PC-9 (cell line): ENCODE measurements at places on chromosomes 13 and 19.

GRCh38 chr19:15112385-15112784, 5.2 kb downstream of the SYDE1 start:
- DNase-seq: peak; percentile 66

DNA sequence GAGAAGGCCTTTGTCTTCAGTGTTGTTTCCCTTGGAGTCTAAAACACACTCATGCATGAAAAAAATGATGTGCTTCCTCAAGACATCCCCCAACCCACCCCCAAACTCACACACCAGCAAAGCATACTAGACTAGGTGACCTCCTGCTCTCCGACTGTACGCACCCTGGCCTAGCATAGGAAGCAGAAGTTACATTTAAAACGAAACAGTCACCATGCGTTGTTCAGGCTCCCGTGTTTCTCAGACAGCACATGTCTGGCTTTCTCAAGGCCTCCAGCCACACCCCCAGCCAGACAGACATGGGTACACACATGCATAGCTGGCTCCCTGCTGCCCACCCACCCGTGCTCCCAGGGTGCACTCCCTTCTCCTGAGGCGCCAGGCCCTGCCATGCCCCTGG, 28.7 kb upstream of the C1QTNF9 start:
- DNase-seq: no peak

GRCh38 chr13:37163641-37164265, 58.3 kb upstream of the CSNK1A1L start:
- no peak for DNase-seq

- DNase-seq: no peak
Measured at GRCh38 chr13:32019612-32020233, 11.9 kb upstream of the FRY start.

DNA sequence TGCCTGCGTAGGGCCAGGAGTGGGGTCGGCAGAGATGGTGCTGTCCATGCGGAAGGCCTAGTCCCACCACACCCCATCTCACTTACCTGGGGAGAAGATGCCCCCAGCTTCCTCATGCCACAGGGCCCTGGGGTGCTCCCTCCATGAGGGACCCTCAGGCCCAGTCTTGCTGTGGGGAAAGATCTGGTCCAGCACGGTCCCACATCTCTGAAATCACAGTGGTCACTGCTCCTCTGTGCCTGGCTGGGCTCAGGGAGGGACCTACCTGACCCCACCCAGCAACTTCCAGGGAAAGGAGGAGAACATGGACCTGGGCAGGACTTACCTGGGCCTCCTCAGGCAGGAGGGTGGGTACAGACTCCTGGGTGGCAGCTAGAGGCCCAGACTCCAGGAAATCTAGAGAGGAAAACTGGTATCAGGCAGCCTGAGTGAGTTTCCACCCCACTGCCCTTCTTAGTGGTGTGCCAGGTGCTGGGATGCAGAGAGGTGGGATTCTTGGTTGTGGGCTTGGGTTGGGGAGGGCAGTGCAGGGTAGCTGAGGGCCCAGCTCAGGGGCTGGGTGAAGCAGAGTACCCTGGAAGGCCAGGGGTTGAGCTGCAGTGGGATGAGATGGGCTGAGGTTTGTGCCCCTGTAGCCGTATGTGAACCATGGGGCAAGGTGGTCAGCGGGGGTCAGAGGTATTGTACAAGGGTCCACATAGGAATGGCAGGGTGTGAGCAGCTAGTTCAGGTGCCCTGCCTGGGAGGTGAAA, 3.8 kb downstream of the MZF1 start:
- DNase-seq: no peak

- no peak for DNase-seq
Measured at GRCh38 chr13:45200701-45201232, at the start of gene KCTD4. Gene KCTD4, minus strand, starts transcription at chr13:45201045. Its CDS starts 6,478 bp downstream, at chr13:45194567.

- DNase-seq: no peak
Measured at GRCh38 chr13:99865420-99865930, 106.1 kb downstream of the ZIC5 start.

DNA sequence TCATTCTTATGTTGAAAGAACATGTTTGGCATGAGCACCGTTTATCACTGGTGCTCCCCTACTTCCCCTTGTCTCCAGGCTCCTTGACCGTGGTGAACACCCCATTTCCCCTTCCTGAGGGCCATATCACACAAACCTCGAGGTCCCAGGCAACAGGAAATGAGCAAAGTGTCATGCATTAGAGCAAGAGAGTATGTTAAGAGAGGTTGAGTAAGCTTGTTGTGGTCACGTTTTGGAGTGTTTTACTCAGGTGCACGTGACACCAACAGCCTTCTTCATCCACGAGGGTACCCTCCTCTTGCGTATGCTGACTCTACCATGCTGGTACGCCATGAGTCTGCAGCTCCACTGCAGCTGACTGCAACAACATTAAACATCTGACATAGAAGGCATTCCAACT, 482.2 kb upstream of the NBEA start:
- DNase-seq: no peak

- no peak for DNase-seq
Measured at GRCh38 chr13:30431269-30431940, 9.1 kb downstream of the UBE2L5 start.

GRCh38 chr13:83710133-83710515, 172.2 kb downstream of the SLITRK1 start:
- DNase-seq: no peak

DNA sequence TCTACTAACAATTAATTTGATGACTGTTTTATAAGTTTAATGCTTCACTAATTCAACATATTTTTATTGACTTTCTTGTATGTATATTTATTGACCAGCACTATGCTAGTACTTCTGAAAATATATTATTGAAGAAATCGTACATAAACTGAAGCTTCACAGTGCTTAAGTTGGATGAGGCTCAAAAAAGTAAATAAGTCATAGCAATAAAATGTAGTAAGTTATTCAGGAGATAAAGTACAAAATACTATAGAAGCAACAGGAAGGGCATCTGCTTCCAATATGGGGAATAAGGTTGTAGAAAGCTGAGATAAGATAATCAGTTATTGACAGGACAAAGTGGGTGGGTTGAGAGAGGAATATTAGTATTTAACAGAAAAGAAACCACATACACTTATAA, 944.9 kb upstream of the MIR17HG start:
- no peak for DNase-seq

GRCh38 chr19:54521860-54522513, 19.4 kb downstream of the LAIR2 start:
- DNase-seq: peak; percentile 16

DNA sequence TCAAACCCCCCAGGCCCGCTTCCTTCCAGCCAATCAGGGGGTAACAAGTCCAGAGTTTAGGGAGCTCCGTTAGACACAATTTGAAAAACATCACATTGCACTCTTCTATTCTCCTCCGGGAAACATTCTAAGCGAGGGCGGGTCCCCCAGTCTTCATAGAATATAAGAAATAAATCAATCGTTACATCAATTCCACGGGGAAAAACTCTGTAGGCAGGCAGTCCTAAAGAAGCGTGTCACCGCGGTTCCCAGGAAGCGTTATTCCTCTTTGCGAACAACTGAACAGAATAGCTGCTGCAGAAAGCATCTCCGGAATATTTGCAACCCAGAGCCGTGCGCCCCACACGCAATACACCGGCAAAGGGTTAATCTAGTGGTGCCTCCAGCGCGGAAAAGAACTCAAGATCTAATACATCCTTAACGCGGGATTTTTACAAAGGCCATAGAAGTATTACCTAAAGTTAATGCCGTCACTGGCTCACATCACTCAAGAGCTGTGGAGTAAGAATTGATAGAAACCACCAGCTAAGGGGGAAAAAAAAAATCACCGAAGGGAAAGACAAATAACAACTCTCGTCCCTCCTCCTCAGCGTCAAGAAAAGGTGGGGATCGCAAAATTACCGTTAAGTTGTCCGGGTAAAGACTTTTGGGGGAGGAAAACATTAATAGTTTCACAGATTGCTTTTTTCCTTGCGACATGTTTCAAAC, 65.1 kb downstream of the KCNRG start:
- no peak for DNase-seq

GRCh38 chr19:52140032-52140710, 433 bp upstream of the ZNF616 start:
- no peak for DNase-seq

- DNase-seq: no peak
Measured at GRCh38 chr13:44765001-44765471, 188.9 kb upstream of the TSC22D1 start.

- no peak for DNase-seq
Measured at GRCh38 chr19:54178581-54179261, 5.8 kb upstream of the TMC4 start.

DNA sequence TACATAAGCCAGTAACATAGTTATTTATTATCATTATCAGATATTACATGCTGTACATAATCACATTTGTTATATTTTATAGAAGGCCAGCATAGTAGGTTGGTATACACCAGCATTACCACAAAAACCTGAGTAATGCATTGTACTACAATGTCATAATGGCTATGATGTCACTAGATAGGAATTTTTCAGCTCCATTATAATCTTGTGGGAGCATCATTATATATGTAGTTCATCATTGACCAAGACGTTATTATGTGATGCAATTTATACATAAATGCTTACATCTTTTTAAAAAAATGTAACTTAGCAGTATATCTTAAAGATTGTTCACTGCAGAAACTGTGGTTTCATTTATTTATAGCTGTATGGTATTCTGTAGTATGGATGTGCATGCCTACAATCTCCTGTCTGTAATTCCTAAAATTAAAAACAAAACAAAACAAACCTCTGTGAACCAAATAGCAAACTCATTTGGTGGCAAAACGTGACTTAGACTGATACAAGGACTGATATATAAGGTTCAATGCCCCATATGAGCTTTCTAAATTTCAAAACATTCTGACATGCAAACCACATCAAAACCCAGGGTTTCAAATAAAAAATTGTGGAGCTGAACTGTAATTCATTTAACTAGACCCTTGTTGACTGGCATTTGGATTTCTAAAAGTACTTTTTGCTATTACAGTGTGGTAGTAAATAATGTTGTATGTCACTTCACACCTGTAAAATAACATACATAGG, 250.9 kb downstream of the DLEU7 start:
- DNase-seq: no peak

DNA sequence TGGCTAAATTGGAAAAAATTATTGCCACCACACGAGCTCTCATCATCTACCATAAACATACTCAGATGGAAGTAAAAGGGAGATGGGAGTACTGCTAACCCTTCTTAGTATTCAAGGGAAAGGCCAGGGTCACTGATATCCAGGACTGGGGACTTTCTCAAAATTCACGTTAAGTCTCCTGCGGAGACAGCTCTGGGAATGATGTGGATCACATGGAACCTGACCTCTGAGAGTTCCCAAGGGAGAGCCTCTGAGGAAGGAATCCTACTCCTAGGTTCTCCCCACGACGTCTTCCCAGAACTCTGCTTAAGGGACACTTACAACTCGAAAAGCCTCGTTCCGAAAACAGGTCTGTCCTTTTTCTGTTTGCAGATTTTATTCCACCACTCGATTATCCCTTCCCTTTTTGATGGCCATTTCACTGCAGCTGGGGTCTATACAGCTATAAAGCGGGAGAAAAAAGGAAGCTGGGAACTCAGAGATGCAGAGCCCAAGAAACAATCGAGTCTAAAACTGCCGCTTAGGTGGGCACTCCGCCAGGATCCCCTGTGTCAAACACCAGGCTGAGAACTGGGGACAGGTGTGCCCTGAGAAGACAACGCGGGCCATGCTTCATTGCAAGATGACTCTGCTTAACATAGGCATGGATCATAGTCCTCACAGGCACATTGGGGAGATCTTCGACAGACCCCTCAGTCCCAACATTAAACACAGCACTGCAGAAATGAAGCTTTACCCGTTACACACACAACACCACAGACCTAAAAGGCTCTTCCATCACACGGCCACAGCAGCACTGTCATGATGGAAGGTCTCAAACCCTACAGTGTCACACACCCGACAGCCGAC, 823 bp upstream of the ZNF567 start:
- DNase-seq: no peak

DNA sequence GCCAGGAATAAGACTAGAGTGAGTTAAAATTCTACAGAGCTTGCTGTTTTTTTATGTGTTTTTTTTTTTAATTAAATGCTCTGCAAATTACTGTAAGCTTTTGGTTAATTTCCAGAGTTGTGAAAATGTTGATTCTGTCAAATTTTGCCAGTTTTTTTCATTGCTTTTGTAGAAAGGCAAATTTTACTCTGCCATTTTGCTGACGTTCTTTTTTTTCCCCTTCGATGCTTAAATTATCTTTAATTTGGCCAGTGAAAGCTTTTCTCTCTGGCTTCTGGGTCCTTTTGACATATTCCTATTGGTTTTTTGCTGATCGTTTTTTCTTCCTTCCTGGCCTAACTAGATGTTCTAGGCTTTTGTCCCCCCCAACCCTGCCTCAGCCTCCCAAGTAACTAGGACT, 23.8 kb upstream of the EVI5L start:
- no peak for DNase-seq

- DNase-seq: no peak
Measured at GRCh38 chr19:2111886-2112285, 15.2 kb downstream of the IZUMO4 start.

- DNase-seq: no peak
Measured at GRCh38 chr19:8308891-8309291, 733 bp upstream of the CD320 start.

DNA sequence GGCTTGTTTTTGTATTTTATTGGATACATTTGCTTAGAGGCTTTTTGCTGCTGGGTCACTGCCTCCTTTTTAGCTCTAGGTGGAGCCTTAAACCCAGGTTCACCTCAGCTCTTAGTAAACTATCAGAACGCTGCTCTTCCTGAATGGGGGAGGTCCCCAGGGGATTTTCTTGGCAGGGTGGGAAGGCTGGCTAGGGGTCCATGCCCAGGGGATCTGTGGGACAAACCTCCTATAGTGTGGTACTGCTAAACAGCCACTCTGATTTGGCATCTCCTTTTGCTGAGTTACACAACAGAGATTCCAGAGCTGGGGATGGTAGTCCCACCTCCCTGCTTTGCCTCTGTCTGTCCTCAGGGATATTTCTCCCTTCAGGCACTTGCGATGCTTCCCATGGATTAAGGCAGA, 204.9 kb downstream of the ZIC5 start:
- no peak for DNase-seq

DNA sequence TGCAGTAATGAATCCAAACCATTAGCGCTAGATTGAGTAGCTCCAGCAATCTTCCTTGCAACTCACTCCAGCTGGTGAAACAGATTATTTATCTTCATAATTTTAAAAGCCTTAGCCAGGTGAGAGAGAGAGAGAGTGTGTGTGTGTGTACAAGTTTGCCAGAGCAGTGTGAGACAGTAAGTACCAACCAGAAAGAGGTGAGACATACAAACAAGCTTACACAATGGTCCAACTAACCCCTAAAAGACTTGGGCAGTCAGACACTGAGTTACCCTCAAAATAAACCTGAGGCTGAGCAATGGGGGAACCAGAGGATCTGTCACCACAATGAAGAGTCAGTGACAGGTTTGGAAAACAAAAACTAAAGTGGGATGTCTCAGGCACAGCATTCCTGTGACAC, 8.1 kb upstream of the THSD1 start:
- no peak for DNase-seq

GRCh38 chr19:17049711-17050280, 23.2 kb upstream of the CPAMD8 start:
- DNase-seq: peak; percentile 51
